ENCODE measurements at places on chromosomes 7 and 10. TPM values are rescaled to one million over a fixed set of nuclear protein-coding genes. Genes with fewer than 3 reads are reported as not detected.
A peak's percentile ranks its signal among the peaks of the same experiment; 100 is the strongest.

DNA sequence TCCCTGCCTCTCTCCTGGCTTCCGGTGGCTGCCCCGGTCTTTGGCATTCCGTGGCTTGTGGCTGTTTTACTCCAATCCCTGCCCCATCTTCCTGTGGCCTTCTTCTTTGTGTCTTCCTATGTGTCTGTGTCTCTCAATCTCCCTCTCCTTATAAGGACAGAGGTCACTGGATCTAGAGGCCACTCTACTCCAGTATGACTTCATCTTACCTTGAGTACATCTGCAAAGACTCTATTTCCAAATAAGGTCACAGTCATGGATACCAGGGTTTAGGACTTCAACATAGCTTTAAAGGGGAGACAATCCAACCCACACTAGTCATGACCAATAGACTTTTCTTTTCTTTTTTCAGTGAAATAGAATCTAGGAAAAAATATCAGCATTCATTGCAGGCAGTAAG, 153.3 kb upstream of the INSYN2A start:
- no peaks in the 10 kb centered on the region for H3K36me3 ChIP-seq
- no peak for DNase-seq
- no peaks in the 10 kb centered on the region for H3K4me1 ChIP-seq
- no peaks in the 10 kb centered on the region for H3K27me3 ChIP-seq
- H3K4me3 ChIP-seq, result no peak overlapping the region

- no peak overlapping the region for H3K4me3 ChIP-seq
- H3K27ac ChIP-seq, result no peak overlapping the region
- no peaks in the 10 kb centered on the region for H3K4me1 ChIP-seq
- no peaks in the 10 kb centered on the region for H3K27me3 ChIP-seq
These were observed 45.2 kb upstream of the ZEB1 start for GRCh38 chr10:31273789-31274188.

C7orf57 gene
- total RNA-seq, result 0.10 TPM

- H3K27ac ChIP-seq, result no peak overlapping the region
- DNase-seq, result no peak
- H3K36me3 ChIP-seq, result peaks cover 72% of the 10 kb centered on the region
- no peaks in the 10 kb centered on the region for H3K27me3 ChIP-seq
- H3K4me3 ChIP-seq, result no peak overlapping the region
These were observed 39.7 kb downstream of the CARD11 start for GRCh38 chr7:3003936-3004335.

- no peak overlapping the region for H3K4me3 ChIP-seq
- H3K4me1 ChIP-seq, result peaks cover 9% of the 10 kb centered on the region
- no peak for DNase-seq
- H3K27me3 ChIP-seq, result peaks cover 17% of the 10 kb centered on the region
These were observed 41.6 kb upstream of the COL13A1 start for GRCh38 chr10:69760072-69760471.

DNA sequence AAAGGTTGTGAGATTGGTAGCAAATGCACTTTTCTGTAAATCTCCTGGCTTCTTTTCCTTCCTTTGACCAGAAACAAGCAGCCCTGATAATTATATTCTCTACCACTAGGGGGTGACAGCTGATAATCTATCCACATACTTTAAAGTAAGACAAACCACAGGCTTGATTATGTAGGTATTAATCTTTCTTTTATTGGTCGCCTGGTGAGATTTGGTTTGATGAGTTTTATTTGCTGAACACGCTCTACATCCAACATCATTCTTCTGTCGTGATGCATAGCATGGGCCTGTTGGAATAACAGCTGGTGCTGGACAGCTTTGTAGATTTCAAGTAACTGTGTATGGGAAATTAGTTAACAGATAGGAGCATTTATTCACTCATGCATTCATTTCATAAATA, 63.5 kb downstream of the ZNF365 start:
- H3K27ac ChIP-seq, result no peak overlapping the region
- no peak overlapping the region for H3K4me3 ChIP-seq
- H3K36me3 ChIP-seq, result no peaks in the 10 kb centered on the region
- peaks cover 8% of the 10 kb centered on the region for H3K4me1 ChIP-seq
- DNase-seq, result peak; percentile 37

CLRN3 gene
- total RNA-seq, result not detected

ENO4 gene
- not detected for total RNA-seq

GRCh38 chr10:47040681-47041080, 129.5 kb downstream of the PTPN20 start:
- no peaks in the 10 kb centered on the region for H3K4me1 ChIP-seq
- no peaks in the 10 kb centered on the region for H3K36me3 ChIP-seq
- H3K27ac ChIP-seq, result no peak overlapping the region
- H3K27me3 ChIP-seq, result no peaks in the 10 kb centered on the region
- no peak overlapping the region for H3K4me3 ChIP-seq

GRCh38 chr7:2621061-2621828, 10.5 kb upstream of the TTYH3 start:
- H3K4me1 ChIP-seq, result no peaks in the 10 kb centered on the region
- no peaks in the 10 kb centered on the region for H3K36me3 ChIP-seq
- no peak for DNase-seq
- no peak overlapping the region for H3K4me3 ChIP-seq
- peaks cover 9% of the 10 kb centered on the region for H3K27me3 ChIP-seq

CXCL12 gene
- not detected for total RNA-seq

GRCh38 chr10:124704428-124705380, 39.5 kb downstream of the FAM53B start:
- DNase-seq, result no peak
- no peak overlapping the region for H3K4me3 ChIP-seq
- H3K36me3 ChIP-seq, result peaks cover 48% of the 10 kb centered on the region
- peak overlapping the region; percentile 86 for H3K27ac ChIP-seq

NEURL1 gene
- total RNA-seq, result 1.1 TPM

DNA sequence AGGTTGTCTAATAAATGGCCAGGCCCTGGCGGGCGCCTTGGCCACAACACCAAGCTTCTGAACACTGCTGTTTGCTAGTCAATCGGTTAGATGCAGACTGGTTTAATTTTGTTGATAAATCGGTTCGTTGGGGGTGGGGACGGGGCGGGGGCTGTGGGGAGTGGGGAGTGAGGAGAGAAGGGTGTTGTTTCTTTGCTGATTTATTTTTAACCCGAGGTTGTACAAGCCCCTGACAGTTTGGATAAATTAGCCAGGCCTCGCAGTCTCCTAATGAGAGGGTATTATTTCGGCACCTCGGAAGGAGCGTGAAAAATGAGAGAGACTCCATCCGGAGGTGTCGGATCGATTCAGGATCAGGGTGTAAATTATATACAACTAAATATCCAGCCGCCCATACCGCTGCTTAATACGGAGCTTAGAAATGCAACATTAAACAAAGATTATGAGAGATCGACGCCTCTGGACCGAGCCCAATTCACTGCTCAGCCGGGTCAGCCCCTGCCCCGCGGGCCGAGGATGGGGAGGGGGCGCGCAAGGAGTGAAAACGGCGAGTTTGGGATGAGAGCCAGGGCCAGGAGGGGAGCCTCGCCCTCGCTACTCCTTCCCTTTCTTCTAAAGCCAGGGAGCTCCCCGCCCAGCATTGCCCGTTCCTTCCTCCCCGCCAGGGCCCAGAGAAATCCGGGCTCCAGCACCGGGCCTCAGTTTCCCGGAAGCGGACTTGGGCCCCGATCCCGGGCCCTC, 8.0 kb downstream of the UNCX start:
- H3K4me1 ChIP-seq, result peaks cover 1% of the 10 kb centered on the region
- no peak overlapping the region for H3K4me3 ChIP-seq
- DNase-seq, result no peak
- H3K27me3 ChIP-seq, result peaks cover 65% of the 10 kb centered on the region
- peaks cover 10% of the 10 kb centered on the region for H3K36me3 ChIP-seq

ADIRF gene
- not detected for total RNA-seq

DNA sequence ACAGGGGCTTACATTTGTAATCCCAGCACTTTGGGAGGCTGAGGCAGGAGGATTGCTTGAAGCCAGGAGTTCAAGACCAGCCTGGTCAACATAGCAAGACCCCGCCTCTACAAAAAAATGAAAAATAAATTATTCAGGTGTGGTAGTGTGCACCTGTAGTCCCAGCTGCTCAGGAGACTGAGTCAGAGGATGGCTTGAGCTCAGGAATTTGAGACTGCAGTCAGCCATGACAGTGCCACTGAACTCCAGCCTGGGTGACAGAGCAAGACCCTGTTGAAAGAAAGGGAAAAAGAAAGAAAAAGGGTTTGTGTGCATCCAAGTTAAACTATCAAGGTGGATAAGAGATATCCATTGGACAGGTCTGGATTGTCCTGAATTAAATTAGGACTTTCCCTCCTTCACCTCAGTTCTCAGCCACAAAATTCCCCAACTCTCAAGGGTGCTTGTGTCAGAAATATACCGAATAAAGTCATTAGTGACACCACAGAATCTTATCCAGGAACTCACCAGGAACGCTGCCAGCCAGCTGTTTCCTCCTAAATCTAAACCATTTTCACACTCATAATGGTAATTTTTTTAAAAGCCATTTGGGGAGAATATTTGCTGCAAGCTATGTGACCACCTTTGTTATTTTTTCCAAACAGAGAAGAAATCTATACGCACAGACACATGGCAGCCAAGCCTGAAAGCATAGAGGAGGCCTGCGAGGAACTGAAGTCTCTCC, 12.0 kb downstream of the AFAP1L2 start:
- H3K27me3 ChIP-seq, result peaks cover 23% of the 10 kb centered on the region
- H3K27ac ChIP-seq, result no peak overlapping the region
- H3K4me1 ChIP-seq, result peaks cover 19% of the 10 kb centered on the region
- no peak overlapping the region for H3K4me3 ChIP-seq

SLC29A4 gene
- total RNA-seq, result 0.42 TPM

- H3K36me3 ChIP-seq, result no peaks in the 10 kb centered on the region
- no peak for DNase-seq
- no peaks in the 10 kb centered on the region for H3K27me3 ChIP-seq
- no peak overlapping the region for H3K27ac ChIP-seq
These were observed 107.3 kb downstream of the TPK1 start for GRCh38 chr7:144728551-144728950.

DNA sequence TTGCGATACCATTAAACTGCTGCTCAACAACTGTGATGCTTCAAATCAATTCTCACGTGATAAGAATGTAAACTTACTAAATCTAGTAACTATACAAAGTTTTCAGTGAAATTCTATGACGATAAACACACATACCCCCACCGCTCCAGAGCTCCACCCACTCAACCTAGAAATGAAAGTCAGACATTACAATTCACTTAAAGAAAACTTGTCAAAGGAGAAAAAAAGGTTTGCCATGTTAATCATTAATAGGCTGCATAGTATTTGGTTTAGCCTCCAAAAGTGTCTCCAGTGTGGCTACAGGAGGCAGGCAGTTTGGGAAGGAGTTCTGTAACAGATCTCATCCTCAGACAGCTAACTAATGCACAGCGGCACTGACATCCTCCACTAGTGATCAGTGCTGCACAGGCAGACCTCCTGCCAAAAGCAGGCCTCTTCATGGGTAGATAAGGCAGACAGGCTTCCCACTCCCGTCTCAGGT, 3.1 kb downstream of the HERPUD2 start:
- no peaks in the 10 kb centered on the region for H3K27me3 ChIP-seq
- DNase-seq, result peak; percentile 69
- H3K27ac ChIP-seq, result peak overlapping the region; percentile 84
- H3K36me3 ChIP-seq, result peaks cover 47% of the 10 kb centered on the region
- peak overlapping the region; percentile 85 for H3K4me3 ChIP-seq
- peaks cover 59% of the 10 kb centered on the region for H3K4me1 ChIP-seq

DNA sequence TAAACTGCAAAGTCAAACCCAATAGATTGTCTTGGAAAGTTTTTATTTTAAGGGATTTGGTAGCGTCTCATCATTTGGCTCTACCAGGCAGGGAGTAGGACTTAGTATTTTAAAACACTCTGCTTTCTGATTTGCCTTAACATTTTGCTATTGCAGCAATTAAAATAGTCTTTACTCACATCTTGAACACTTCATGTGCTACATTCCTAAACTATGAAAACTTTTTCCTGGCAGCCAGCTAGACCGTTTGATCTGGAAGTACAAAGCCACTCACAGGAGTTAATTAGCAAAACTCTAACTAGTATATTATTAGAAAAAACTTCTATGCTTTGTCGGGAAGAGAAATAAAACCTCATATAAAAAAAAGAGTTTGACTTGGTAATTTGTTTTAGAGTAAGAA, 111.4 kb downstream of the TFPI2 start:
- no peak for DNase-seq
- H3K36me3 ChIP-seq, result no peaks in the 10 kb centered on the region
- no peaks in the 10 kb centered on the region for H3K4me1 ChIP-seq
- no peaks in the 10 kb centered on the region for H3K27me3 ChIP-seq

DNA sequence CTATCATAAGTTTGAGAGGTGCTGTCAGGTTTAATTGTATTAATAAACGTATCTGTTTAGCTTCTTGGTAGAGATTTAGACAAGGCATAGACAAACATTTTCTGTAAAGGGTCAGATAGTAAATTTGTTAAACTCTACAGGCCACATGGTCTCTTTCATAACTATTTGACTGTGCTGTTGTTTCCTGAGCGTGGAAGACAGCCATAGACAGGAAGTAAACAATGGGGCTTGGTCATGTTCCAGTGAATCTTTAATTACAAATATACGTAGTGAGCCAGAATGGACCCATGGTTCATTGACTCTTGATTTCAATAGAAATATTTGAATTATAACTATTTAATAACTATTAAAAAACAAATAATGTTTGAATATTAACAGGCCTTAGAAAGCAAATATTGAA, 451.1 kb downstream of the SH2D4B start:
- DNase-seq, result no peak
- H3K4me3 ChIP-seq, result no peak overlapping the region
- no peaks in the 10 kb centered on the region for H3K4me1 ChIP-seq
- no peak overlapping the region for H3K27ac ChIP-seq

LRRC17 gene
- total RNA-seq, result not detected

DNA sequence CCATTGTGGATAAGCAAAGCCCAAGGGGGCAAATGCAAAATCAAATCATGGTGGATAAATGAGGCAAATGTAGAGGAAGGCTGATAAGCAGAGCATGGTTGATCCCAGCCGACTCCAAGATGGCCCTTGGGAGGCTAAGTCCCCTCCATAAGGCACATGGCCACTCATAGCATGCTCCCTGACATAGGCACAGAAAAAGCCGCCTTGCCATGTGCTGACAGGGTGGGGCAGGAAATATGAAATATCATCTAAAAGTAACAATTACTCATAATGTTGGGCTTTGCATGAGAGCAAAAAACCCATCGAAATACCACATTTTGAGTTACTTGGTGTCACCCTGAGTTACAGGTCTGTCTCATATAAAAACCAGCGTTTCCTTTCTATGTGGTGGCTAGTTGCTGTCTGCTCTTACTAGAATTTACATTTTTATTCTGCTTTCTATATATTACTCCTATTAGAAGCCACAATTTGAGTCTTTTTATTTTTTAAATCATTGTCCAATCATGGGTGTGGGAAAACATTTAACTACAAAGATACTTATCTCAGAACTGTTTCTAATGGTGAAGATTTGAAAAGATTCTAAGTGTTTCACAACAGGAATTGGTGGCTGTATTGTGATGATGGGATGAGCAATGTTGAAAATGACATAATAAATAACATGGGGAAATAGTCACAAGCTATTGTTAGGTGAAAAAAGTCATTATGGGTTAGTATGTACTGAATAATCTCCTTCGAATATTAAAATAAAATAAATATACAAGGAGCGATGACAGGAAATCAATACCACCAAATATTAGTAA, 102.7 kb downstream of the CUBN start:
- H3K4me3 ChIP-seq, result peak overlapping the region; percentile 70
- peaks cover 88% of the 10 kb centered on the region for H3K4me1 ChIP-seq
- peak; percentile 87 for DNase-seq
- peak overlapping the region; percentile 97 for H3K27ac ChIP-seq
- peaks cover 2% of the 10 kb centered on the region for H3K36me3 ChIP-seq
- no peaks in the 10 kb centered on the region for H3K27me3 ChIP-seq

- no peak overlapping the region for H3K4me3 ChIP-seq
- no peak overlapping the region for H3K27ac ChIP-seq
- no peak for DNase-seq
- no peaks in the 10 kb centered on the region for H3K36me3 ChIP-seq
- H3K4me1 ChIP-seq, result no peaks in the 10 kb centered on the region
These were observed 240.3 kb downstream of the RNLS start for GRCh38 chr10:88342733-88343310.
